Activated T-cell treated with anti-CD3 and anti-CD28 coated beads for 1 hour (primary cell): ENCODE measurements at places on chromosomes 3 and 15.
A peak's percentile ranks its signal among the peaks of the same experiment; 100 is the strongest.

- DNase-seq = no peak
Measured at GRCh38 chr3:171801738-171802589, 8.3 kb downstream of the PLD1 start.

DNA sequence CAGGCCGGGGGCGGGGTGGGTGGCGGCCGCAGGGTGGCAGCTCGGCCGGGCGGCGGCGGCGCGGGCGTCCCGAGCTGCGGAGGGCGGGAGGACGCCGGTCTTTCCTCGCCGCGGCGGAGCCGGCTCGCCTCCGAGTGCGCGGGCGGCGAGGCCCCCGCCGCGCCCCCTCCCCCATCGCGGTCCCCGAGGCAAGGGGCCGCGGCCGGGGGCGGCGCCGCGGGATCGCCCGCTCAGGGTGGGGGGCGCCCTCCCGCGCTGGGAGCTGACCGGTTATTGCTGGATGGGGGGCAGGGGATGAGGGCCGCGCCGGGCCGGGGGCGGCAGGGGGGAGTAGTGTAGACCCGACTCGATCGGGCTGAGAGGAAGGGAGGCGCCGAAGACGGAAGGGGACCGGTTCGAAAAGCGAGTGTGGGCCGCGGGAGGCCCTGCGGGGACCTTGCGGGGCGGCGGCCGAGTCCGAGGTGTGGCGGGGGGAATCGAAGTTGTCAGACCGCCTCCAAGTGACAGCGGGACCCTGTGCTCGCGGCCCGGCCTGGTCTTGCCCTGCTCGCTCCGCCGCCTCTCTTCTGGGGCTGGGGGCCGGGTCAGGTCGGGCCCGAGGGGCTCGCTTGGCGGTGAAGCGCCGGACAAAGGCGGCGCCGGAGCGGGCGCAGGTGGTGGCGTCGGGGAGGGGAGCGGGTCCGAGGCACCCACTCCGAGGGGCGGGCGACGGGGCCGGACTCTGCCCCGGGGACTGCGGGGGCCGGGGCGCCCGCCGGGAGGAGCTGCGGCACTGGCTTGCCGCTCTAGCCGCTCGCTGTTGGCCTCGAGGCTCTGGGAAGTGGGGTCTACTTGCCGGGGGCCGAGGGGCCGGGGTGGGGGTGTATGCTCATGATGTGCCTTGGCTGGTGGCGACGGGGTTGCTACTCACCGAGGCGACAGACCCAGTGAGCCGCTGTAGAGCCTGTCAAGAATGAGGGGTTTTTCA, 1.1 kb downstream of the BAHD1 start:
- DNase-seq = peak; percentile 12

DNA sequence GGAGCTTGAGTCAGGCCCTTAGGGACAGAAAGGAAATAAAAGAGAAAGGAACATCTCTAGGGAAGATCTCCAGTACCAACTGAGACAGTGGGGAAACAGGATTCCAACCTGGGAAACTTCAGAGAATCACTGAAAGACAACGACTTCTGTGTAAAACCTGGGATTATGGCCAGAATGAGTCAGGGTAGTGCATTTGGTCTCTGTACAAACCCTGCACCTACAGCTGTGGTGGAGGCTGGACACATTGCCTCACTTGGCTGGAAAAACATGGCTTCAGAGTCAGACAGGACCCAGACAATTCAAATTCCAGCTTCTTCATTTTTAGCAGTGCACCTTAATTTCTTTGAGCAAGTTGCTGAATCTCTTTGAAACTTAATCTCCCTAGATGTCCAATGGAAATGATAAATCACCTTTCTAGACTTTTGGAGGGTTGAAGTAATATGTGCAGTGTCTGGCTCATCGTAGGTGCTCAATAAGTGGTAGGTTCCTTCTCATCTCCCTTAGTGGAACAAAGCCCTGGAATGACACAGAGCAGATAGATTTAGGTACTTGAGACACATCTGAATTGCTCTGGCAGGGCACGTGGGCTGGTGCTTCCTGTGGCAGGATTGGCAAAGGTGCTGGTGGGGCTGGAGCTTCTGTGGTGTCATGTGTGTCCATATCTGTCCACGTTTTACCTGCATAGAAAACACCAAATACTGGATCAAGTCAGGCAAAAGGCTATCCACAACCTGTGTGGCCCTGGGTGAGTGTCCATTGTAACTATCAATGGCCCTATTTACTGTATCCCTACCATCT, 6.1 kb upstream of the CLSTN2 start:
- DNase-seq = no peak

GRCh38 chr15:26901041-26901440, 34.2 kb downstream of the GABRA5 start:
- DNase-seq = no peak

DNA sequence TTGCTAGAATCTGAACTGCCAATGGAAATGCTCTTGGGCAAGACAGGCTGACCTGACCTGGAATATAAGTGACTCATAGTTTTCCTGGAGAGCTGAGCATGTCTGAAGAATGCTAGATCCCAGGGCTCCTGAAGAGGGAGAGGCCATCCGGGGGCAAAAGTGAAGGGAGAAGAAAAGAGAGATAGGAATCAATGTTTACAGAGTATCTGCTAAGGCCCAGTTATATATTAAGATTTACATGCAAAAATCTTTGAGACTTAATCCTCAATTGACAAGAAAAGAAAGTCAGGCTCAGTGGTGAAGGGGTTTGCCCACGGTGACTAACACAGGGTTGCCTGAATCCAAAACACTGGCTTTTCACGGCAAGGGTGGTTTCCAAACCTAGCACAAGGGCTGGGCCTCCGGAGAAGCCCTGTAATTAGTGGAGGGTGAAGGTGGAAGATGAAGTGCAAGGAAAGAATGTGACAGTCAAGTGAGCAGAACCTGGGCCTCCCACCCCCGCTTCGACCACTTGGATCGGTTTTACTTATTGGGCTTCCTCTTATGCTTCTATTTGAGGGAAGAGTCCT, 91.7 kb upstream of the FGF12 start:
- no peak for DNase-seq

- no peak for DNase-seq
Measured at GRCh38 chr3:72947715-72948490, 48.7 kb upstream of the PPP4R2 start.

- no peak for DNase-seq
Measured at GRCh38 chr15:60569596-60569995, 90.7 kb upstream of the ICE2 start.

GRCh38 chr3:46212101-46212500, 4.0 kb upstream of the CCR1 start:
- no peak for DNase-seq

GRCh38 chr3:89320186-89320585, 212.8 kb downstream of the EPHA3 start:
- no peak for DNase-seq

GRCh38 chr15:95494971-95495541, 835.4 kb upstream of the NR2F2 start:
- DNase-seq = no peak

- DNase-seq = no peak
Measured at GRCh38 chr3:183046883-183047282, 52.4 kb downstream of the MCCC1 start.

DNA sequence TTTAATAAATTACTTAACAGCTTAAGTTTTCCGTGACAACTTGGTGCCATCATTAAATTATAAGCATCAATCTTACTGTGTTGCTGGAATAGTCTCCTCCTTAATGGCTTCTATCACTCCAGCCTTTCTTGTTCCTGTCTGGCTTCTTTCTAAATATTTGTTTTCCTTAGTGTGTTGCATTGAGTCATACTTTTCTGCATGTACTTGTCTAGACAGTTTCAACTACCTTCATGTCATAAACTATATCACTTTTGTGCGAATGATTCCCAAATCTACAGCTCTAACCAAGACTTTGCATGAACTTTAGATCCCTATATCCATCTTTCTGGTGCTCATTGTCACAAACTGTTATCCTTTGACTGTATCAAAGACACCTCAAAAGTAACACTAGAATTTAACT, 78.4 kb downstream of the AKAP13 start:
- no peak for DNase-seq

DNA sequence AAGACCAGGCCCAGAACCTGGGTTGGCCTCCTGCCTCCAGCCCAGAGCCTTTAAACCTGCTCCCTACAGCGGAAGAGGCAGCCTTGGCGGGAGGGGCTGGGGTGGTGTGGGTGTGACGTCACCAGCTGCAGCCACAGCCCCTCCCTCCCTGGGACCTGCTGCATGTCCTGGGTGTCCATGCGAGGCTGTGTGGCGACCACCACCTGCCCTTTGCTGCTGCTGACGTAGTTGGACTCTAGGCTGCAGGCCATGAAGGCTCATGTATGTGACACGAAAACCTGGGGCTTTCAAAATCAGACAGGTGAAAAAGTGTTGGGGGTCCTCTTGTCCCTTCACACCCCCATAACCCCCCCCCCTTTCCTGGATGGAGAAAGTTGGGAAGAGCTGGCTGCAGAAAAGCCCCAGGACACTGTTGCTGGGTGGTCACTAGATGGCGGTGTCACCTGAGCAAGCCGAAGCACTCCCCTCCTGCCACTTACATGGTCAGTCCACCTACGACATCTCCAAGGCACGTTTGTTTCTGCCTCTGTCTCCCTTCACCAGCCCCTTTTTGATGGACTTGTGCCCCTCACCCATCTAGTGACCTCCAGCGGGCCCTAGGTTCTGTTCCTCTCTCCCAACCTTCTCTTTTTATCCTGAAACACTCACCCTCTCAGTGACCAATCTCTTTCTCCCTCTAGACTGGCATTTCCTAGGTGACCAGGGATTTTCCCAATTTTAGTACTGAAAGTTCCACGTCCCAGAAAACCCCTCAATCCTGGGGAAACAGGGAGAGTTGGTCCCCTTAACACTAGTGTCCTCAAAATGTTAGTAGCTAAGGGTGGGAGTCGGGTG, 35.2 kb downstream of the SLC6A20 start:
- peak; percentile 17 for DNase-seq

GRCh38 chr15:47933865-47934264, 186.9 kb upstream of the SLC24A5 start:
- DNase-seq = no peak

DNA sequence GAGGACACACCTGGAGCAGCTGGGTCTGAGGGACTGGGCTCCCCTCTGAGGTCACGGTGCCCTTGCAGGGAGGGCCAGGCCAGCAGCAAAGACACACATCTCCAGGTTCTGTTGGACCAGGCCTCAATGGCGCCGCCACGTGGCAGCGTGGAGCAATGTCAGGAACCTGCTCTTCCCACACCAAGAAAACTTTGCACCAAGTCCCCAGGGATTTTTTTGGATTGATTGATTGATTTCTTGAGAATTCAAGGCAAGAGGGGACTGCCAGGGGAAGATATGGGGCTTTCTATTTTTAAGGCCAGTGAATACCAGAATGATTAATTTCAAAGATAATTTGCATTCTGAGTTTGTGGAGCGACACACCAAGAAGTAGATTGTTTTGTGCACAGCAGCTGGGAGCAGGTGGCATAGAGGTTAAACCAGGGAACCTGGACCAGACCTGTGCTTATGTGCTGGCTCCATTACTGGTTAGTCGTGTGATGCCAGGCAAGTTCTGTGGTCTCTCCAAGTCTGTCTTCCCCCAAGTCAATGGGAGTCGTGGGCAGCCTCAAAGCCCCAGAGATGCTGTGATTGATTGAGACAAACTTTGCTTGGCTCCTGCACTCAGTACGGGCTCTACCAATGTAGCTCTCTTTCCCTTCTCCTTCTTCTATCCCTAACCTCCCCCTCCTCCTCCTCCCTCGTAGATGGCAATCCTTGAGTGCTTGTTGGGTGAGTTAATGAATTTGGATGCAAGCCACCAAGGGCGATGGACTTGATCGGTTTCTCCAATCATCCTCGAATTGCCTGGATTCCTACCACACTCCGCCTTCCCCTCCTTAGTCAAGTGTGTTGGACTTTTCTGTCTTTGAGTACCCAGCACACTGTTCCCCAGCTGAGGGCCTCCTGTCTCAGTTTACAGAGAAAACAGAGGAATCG, 96.2 kb upstream of the TRPM1 start:
- peak; percentile 39 for DNase-seq

DNA sequence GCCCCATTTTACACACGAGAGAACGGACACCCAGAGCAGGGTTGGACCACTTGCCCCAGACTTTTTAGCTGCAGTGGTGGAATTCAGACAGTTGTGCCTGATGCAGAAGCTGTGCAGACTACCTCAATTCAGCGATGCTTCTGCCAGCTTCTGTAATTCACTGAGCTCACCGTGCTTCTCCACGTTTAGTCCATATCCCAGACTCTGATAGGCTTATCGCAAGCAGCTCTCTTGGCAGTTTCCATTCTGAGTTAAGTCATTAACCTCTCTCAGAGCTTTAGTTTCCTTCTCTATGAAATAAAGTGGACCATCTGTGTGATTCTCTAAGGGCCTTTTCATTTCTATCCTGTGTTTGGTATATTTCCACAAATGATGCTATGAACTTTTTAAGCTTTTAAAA, 37.1 kb downstream of the ABHD17C start:
- DNase-seq = no peak

- DNase-seq = no peak
Measured at GRCh38 chr3:61600195-61600594, 38.8 kb downstream of the PTPRG start.

DNA sequence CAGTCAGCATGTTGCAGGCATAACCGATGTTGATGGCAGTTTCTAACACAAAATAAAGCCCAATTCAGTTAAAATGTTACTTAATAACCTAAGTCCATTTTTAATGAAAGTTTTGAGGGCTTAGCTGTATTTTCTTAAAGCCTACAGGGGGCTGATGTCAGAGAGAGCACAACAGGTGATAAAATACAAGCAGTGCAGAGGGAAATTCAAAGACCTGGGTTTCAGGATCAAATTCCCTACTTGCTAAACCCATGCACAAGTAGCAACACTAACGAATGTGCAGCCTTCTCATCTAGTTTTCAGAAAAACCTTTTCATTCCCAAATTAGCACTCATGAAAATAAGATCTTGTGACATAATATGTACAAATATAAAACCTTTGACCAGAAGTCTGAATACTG, 202.0 kb downstream of the ATP8B4 start:
- no peak for DNase-seq

DNA sequence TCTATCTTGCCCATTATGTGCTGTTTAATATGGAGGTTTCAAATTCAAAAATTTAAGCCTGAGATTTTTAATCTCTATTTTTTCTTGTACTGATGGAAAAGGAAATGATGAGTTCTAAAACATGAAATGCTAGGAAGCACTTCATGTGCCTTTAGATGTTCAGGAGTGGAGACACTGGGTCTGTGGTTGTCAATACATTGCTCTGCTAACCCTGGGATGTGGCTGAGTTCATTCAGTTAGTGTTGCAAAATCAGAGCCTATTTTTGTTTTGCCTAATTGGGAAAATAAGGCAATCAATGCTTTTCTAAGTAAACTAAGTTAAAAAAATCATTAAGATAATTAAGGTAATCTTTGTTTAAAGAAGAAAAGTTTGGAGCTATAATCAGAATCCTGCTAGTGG, 83.1 kb downstream of the DIPK2A start:
- DNase-seq = no peak

GRCh38 chr3:36489679-36490425, 109.5 kb downstream of the STAC start:
- no peak for DNase-seq

GRCh38 chr3:65742914-65743313, 295.8 kb downstream of the MAGI1 start:
- DNase-seq = no peak

- no peak for DNase-seq
Measured at GRCh38 chr3:27079427-27080257, 289.5 kb downstream of the NEK10 start.

- peak; percentile 15 for DNase-seq
Measured at GRCh38 chr3:158845765-158846350, 44.0 kb downstream of the MFSD1 start.
